ENCODE measurements at places on chromosomes 13 and 19. TPM values are rescaled to one million over a fixed set of nuclear protein-coding genes. Genes with fewer than 3 reads are reported as not detected.

DNA sequence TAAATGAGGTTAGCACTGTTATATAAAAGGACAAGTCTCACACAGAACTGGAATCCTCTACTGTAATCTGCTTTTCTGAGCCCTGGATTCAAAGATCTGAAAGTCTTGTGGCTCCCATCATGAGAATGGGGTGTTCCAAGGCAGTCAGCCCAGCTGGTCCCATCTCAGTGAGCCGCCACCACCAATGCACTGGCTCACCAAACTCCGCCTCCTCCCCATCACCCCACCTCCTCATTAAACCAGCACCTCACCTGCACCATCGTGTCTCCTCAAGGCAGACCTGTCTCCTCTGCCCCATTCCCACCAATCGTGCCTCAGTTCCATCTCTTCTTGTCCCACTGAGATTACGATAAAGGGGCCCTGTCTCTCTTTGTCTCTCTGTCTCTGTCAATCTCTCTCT lies 166.7 kb downstream of the USP12 start:
- no peak for DNase-seq

DNA sequence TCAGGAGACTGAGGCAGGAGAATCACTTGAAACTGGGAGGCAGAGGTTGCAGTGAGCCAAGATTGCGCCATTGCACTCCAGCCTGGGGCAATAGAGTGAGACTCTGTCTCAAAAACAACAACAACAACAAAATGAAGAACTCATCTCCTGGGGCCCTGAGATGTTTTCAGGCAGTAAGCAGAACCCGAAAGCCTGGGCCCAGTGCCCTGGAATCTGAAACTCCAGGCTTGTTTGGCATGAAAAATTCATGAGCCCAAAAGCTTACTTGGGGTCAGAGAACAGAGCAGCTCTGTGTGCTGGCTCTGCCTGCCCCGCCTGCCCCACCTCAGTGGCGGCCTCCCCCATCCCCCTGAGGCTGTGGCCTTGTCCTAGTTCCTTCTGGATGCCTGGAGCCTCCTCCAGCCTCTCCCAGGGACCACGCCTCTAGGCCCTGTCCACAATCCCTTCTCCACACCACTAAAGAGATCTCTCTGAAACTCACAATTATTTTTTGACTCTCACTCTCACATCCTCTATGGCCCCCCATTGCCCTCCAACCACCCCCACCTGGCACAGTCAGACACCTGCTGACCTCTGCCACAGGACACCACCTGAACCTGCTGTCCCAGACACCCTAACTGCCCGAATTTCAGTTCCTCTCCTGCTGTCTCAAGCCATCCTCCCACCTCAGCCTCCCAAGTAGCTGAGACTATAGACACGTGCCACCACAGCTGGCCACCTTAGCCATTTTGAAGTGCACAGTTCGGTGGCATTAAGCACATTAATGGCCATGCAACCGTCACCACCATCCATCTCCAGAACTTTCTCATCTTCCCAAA lies 6.9 kb upstream of the AP1M2 start:
- DNase-seq: no peak

CDX2 gene
- not detected for total RNA-seq

LGALS4 gene
- not detected for total RNA-seq

PEAK3 gene
- not detected for total RNA-seq

Data from Caki2 (cell line).